Activated CD4-positive, alpha-beta memory T cell treated with anti-CD3 and anti-CD28 coated beads, Interleukin-2, amount 10 ng/mL, durations not matched to agents 7 days and 5 days (primary cell): ENCODE measurements at places on chromosomes 13 and 19. TPM values are rescaled to one million over a fixed set of nuclear protein-coding genes. Genes with fewer than 3 reads are reported as not detected.

GRCh38 chr19:35162471-35163326 is 8.2 kb downstream of the FXYD5 start:
- H3K4me3 ChIP-seq, result no peak overlapping the region
- DNase-seq, result no peak
- H3K36me3 ChIP-seq, result peaks cover 100% of the 10 kb centered on the region
- H3K27me3 ChIP-seq, result no peaks in the 10 kb centered on the region

DNA sequence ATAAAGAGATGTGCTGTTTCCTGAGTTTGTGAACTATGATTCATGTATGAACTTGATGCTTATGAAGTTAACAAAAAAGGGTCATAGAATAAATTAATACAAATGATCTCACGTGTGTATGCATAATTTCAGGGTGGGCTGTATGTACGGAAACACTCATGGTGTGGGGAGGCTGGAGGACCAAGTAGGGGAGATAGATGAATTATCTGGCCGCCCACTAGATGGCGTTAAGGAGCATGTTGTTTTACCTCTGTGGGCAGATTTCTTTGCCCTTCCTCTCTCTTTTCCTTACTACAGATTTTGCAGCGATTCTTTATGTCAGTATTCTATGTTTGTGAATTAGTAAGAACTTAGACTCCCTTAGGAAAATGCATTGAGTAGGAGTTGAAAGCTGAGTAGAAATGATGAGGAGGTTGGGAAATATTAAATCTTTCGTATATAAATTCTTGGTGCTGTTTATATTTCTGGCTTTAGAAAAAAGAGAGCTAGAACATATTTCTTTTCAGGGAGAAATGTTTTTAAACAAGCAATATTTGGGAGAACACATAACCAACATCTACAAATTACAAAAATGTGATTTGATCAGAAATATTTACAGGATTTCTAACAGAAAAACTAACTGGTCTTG is 47.4 kb upstream of the TMTC4 start:
- H3K36me3 ChIP-seq, result no peaks in the 10 kb centered on the region
- no peak overlapping the region for H3K27ac ChIP-seq
- H3K4me3 ChIP-seq, result no peak overlapping the region
- H3K4me1 ChIP-seq, result no peaks in the 10 kb centered on the region

DNA sequence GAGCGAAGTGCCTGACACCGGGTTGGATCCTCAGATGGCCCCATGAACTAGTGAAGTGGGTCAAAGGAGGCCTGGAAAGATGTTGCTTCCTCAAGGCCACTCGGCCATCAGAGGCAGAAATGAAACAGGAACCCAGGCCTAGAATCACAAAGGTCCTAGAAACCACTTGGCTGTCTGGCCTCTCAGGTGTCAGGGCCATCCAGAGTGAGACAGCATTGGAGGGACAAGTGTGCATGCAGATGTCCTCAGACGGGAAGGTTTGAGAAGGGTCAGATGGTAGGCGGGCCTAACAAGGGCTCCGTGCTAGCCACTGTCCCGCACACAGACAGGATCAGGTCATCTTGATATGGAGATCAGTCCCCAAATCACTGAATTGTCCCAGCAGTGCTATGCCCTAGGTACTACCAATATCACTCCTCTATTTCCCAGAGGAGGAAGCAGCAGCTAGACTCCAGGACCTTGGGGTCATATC is 14.3 kb downstream of the CCDC97 start:
- no peak for DNase-seq
- peaks cover 58% of the 10 kb centered on the region for H3K4me1 ChIP-seq
- H3K36me3 ChIP-seq, result peaks cover 64% of the 10 kb centered on the region
- H3K27ac ChIP-seq, result peak overlapping the region; percentile 74
- no peaks in the 10 kb centered on the region for H3K27me3 ChIP-seq

GRCh38 chr19:5083547-5083965 is 114.6 kb downstream of the KDM4B start:
- DNase-seq, result no peak
- no peak overlapping the region for H3K27ac ChIP-seq
- H3K4me1 ChIP-seq, result no peaks in the 10 kb centered on the region
- H3K27me3 ChIP-seq, result no peaks in the 10 kb centered on the region

The SMIM24 gene
- not detected for total RNA-seq

The ZNF829 gene
- 4.3 TPM for total RNA-seq

The SCAF1 gene
- total RNA-seq, result 65.3 TPM
